ENCODE measurements at places on chromosomes 5 and 9.

DNA sequence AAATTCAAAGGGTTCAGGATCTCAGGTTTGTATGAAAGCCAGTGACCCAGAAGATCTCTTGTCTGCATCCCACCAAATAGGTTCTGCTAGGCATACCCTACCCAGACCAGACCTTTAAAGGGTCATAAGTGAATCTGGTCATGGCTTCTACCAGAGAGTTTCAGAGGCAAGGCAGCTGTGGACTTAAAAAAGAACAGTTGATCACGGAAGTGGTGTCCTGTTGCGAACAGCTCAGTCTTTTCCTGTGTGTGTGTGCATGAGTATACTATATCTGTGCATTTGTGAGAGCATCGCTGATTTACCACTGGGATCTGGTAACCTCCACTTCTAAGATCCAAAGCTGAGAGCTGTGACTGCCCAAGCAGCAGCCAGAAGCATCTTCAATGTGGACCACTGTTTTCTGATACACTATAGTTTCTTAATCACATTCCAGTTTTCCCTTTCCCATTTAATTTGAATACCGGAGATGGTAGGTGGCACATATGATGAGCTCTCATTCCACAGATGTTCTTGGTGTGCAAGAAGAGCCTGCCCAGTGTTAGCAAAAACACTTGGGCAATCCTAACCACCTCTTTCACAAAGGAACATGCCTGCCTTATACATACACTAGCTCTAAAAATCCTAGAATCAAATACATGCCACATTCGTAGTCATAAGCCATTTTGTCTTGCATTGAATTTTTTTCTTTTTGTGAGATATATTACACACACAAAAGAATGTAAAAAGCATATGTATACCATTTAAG is 36.2 kb upstream of the OR2S2 start:
- DNase-seq: no peak

- no peak for DNase-seq
Observed at GRCh38 chr5:76351176-76351575, 51.9 kb upstream of the IQGAP2 start.

DNA sequence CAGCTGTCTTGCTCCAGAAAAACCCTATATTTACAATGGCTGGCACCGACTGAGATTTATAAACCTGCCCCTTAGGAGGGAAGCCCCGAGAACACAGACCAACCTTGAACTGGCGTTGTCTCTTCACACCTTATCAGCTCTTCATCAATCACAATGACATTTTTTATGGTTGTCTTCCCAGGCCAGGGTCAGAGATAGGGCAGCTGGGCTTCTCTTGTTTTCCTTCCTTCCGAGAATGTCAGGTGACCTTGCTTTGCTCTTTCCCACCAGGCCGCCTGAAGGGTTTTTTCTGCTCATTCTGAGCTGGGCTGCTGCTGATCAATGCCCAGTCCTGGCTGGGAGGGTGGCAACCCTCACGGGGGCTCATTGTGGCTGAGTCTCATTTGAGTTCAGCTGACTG is 619.1 kb downstream of the CCDC171 start:
- DNase-seq: no peak

DNA sequence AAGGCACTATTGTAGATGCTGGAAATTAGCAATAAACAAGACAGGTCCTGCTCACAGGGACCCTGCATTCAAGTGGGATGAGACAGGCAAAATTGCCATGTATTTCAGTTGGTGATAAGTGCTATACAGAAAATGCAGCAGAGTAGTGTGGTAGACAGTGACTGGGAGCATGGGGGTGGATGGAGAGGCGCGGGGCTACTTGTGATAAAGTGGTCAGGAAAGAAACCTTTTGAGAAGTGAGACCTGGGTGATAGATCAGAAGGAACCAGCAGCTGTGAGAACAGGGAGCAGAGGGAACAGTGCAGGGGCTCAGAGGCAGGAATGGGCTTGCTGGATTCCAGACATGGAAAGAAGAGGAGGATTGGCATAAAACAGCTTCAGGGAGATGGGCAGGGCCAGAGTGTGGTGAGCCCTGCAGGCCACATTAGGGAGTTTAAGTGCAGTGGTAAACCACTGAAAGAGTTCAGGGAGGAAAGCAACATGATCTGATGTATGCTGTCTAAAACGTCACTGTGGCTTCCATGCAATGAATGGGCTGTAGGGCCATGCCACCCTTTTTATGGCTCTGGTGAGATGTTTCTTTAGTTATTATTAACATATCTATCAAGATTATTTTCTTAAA is 7.3 kb downstream of the CRHBP start:
- no peak for DNase-seq

GRCh38 chr9:134338394-134339182 is 12.3 kb downstream of the RXRA start:
- DNase-seq: no peak

DNA sequence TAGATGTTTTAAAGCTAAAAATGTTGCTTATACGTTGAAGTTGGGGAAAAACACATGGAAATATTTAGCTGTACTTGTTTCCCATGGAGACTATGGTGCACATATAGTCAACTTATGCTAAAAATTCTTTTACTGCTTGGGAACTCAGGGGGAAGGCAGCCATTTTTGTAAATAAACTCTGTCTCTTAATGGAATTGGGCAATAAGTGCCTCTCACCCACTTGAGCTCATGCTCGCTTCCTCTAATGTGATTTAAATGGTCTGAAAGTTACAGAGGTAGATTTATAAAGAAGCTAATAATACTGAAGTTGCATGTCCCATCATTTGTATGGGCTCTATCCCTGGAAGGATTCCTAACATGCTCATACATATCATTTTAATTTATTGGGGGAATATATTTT is 523.8 kb downstream of the RASEF start:
- DNase-seq: no peak

DNA sequence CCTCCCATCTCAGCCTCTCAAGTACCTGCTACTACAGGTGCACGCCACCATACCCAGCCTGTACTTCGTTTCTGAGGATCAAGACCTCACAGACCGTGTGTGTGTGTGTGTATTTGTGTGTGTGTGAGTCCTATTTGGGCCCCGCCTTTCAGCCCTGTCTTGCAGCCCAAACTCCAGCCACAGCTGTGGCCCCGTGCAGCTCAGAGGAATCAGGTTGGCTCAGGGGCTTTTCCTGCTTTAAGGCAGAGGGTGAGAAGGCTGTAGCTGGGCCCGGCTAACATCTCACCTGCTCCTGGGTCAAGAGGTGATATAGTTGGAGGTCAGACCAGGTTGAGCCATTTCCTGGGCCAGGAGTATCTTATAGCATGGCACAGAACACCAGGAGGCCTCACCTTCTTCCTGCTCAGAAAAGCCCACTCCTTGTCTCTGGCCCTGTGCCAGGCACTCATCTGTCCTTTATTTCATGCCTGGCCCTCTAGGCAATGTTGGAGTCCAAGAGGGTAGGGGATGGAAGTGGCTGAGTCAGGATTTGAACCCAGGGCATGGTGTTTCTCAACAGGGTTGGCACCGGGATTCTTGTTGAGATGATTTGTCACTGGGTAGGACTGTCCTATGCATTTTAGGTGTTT is 1.6 kb upstream of the PHYKPL start:
- no peak for DNase-seq

- DNase-seq: no peak
Observed at GRCh38 chr9:107588393-107588792, 98.8 kb upstream of the KLF4 start.

GRCh38 chr9:136844761-136845464 is 2.6 kb downstream of the AJM1 start:
- DNase-seq: no peak

- DNase-seq: no peak
Observed at GRCh38 chr9:108323615-108324014, 532.2 kb downstream of the ACTL7B start.

DNA sequence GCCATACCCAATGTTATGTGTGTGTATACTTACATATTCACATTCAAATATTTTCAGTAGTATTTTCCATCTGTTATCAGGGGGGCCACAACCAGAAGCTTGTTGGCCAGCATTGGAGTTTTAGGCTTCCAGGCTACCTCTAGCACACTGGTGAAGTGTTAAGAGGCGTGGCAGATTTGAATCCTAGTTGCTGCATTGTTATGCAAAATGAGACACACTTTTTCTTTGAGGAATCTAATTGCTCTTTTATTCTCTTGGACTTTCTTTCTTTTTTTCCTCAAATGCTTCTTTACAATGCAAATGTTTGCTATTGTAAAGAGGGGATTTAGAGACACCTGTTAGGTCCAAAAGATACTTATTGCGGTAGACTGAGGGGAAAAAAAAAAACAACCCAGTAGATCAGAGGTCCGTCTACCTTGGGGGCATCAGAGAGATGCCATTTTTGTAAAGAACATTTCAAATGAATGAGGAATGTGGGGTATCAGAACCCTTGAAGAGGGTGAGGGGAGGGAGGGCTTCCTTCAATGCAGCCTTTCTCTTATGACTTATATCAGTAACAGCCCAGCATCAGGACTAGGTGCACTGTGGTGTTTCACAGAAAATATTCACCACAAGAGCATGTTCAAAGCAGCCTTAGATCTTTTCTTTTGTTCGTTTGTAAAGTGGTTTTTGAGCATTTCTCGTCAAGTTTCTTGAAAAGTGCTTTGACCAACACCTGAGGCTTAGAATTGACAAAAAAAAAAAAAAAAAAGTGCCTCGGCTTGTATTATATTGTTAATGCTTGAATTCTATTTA is 3.8 kb downstream of the SMARCA2 start:
- DNase-seq: no peak
